ENCODE measurements at places on chromosomes 12 and 14.

DNA sequence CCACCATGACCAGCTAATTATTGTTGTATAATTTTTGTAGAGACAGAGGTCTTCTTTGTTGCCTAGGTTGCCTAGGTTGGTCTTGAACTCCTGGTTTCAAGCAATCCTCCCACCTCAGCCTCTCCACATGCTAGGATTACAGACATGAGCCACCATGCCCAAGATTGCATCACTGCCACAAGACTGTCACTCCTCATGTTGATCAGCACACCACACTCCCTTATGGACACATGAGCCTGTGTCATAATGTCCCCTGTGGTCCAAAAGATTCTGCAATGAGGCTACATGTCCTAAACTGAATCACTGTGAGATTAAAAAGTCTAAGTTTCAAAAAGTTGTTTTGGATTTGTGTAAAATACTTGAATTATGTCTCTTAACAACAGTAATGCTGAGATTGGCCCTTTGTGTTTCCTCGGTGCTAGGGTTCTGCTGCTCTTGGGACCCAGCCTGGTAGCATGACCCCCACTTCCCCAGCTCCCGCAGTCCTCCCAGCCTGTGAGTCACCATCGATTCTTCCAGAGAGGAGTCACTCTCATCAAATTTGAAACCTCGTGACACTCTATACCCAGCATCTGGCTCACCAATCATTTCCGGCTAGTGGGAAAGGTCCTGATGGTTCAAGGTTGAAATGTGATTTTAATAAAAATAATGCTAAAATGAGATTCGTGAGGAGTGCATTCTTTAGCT, 890.9 kb downstream of the VRK1 start:
- no peak for DNase-seq

- no peak for DNase-seq
Observed at GRCh38 chr12:1185460-1186182, 194.6 kb downstream of the ERC1 start.

DNA sequence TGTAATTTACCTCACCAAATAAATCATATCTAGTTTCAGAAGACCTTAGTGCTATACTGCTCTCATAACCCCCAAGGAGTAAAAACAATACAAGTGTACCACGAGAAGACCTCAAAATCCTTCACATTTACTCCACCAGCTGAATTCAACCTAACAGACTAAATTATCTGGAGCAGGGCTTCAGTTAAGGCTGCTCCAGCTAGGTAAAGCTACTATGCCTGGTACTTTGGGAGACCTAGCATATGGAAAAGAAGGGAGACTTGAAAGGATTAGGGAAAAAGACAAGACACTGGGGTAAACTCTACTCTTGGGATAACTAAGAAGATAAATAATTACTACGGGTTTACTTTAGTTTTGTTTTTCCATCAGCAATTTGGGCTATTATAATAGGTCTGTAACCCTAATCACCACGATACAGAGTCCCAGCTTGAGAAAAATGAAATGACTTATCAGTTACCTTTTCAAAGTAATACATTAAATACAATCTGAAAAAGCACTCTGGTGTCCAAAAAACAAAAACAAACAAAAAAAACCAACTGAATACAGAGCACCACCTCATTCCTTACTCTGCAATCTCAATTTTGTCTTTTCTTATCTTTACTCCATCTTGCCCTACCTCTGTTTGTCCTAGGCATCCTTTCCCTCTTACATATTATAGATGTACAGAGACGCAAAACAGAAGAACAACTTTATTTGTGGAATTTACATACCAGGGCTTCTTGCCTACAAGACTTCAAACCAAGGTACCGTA, 2.1 kb downstream of the EML5 start:
- DNase-seq: no peak

- no peak for DNase-seq
Observed at GRCh38 chr14:95725685-95726336, 11.9 kb upstream of the TCL1A start.

- DNase-seq: no peak
Observed at GRCh38 chr12:72570601-72571000, 298.4 kb downstream of the TRHDE start.

- DNase-seq: no peak
Observed at GRCh38 chr14:37932008-37932407, 275.7 kb upstream of the SSTR1 start.

GRCh38 chr12:59408431-59408830, 187.4 kb upstream of the SLC16A7 start:
- no peak for DNase-seq

GRCh38 chr12:47186246-47186645, 106.5 kb upstream of the AMIGO2 start:
- peak; percentile 19 for DNase-seq

DNA sequence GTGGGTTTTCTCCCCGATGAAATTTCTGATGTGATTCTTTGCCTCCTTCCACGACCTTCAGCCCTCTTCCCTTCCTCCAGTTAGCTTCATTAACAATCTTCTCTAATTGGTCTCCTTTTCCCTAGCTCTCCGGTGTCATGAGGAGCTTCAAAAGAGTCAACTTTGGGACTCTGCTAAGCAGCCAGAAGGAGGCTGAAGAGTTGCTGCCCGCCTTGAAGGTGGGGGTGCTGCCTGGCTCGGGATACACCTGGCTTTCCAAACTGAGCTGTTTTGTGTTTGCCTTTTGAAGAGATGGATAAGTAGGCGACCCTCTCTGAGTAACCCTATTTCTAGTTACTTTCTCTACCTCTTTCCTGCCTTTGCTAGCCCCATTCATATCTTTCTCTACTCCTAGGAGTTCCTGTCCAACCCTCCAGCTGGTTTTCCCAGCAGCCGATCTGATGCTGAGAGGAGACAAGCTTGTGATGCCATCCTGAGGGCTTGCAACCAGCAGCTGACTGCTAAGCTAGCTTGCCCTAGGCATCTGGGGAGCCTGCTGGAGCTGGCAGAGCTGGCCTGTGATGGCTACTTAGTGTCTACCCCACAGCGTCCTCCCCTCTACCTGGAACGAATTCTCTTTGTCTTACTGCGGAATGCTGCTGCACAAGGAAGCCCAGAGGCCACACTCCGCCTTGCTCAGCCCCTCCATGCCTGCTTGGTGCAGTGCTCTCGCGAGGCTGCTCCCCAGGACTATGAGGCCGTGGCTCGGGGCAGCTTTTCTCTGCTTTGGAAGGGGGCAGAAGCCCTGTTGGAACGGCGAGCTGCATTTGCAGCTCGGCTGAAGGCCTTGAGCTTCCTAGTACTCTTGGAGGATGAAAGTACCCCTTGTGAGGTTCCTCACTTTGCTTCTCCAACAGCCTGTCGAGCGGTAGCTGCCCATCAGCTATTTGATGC, 797 bp downstream of the ESPL1 start:
- peak; percentile 24 for DNase-seq

GRCh38 chr12:126247936-126248335, 1182.7 kb downstream of the AACS start:
- DNase-seq: no peak

DNA sequence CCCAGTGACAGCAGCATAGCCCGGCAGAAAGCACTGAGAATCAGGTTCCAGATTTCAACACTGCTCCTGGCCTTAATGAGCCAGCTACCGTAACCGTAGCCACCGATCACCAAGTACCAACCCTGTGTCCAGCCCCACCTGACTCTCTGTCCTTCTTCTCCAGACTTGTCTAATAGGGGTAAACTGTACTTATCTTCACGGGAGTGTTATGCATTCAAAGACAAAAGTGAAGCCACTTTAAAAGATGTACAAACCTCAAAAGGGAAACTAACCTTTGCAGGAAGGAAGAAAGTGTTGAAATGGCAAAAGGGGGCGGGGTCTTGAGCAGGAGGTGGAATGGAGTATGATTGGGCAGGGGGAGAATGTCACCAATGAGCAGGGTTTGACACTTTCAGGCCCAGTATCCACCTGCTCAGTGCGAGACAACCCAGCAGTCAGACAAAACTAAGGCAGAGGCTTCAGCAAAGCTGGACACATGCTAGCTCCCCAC, 226.1 kb downstream of the CHST11 start:
- no peak for DNase-seq

- no peak for DNase-seq
Observed at GRCh38 chr12:22797701-22798100, 172.7 kb downstream of the ETNK1 start.

- peak; percentile 32 for DNase-seq
Observed at GRCh38 chr14:89915114-89915878, 39.2 kb downstream of the EFCAB11 start.
